ENCODE measurements at places on chromosomes 3 and 15.

DNA sequence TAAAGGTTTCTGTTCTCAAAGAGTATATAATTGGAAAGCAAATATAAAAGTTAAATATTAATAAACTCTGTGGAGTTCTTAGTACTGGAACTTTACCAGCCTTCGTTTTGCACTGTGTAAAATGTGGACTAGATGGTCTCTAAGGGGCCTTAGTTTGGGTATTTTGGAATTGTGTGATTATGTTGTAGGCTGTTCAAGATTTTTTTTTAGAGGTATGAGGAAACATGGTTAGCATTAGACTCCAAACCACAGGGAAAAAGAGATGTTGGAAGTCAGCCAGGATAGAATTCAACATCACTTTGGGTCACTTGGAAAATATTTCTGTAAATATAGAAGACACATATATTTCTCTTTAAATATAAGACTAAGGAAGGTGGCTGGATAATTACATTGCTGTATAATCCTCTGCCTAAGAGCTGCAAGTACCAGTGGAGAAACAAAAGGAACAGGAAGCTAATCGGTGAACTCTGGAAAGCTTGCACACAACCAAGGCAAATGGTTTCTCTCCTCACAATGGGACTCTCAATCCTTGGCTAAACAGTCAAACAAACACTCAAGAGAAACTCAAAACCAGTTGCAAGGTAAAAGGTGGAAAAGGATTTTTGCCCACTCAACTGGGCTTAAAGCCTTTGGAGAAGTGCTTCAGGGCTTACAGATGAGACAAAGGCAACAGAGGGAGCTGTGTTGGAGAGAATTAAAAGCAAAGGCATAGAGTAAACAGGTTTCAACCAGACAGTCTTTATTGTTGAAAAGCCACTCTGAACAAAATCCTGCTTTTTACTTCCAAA lies 141.7 kb downstream of the NR1D2 start:
- DNase-seq, result no peak

GRCh38 chr15:53910236-53910849 lies 67.9 kb upstream of the UNC13C start:
- no peak for DNase-seq

DNA sequence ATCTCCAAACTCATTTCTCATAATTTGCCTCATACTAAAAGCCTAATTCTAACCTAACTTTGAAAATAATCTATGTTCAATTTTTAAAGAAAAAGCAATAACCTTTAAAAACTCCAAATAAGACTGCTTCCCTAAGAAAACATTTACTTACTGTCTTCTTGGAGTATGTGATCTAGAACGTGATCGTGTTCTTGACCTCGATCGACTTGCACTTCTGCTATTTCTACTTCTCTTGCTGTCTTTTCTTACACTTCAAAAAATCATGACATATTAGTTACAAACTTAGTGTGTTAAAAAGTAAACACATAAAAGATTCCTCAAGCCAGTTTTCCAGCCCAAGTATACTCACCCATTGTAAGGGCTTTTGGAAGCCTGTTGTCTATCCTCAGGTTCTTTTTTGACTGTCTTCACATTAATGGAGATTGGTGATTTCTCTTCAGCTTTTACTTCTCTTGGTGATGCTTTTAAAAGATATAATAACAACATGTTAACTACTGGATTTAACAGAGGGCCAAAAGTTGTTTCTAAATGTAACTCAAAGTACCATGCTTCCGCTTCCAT lies 10.7 kb downstream of the CCNL1 start:
- no peak for DNase-seq

- DNase-seq, result no peak
Observed at GRCh38 chr3:45496555-45496954, 98.0 kb upstream of the LIMD1 start.

GRCh38 chr15:96585484-96586386 lies 255.2 kb downstream of the NR2F2 start:
- DNase-seq, result no peak

All from NCI-H1048 (cell line).